ENCODE measurements at places on chromosomes 1 and 21.
A peak's percentile ranks its signal among the peaks of the same experiment; 100 is the strongest.

DNA sequence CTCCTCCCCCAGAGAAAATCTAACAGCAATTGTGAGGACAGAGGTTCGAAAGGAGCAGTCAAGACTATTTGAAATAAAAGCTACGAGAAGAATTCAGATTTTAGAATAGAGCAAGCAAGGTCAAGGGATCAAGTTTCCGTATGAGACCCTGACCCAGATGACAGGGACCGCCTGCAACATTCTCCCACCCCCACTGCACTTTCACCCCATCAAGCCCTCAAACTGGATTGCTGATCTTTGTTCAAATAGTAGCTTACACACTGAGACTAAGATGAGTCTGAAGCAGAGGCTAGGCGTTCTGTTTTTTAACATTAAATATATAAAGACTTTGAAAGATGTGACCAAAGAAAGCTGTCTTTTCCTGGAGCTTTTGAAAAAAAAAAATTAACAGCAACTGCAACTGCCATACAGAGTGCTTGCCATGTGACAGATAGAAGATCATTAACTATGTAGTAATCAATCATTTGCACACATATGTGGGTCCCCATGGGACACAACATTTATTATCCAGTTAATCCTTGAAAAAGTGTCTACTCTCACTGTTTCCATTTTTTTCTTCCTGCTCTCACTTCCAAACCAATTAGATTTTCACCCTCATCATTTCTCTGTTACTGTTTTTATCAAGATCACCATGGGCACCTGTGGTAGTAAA, 120.0 kb downstream of the GRIK1 start:
- no peak for DNase-seq

DNA sequence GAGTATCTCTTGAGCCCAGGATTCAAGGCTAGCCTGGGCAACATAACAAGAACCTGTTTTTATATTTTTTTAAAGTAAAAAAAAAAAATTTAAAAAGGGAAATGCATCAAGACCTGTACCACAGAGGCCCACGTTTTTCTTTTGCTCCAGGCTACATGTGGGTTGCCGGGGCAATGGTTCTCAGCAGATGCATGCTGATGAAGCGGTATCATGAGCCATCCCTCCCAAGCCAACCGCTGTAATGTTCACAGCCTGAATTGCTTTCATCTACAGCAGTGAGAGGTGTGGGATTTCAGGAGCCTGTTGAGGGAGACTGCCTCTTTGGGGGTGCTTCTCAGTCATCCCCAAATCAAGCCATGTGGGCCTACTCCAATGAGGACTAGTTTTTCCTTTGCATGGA, 60.5 kb downstream of the CD58 start:
- DNase-seq = no peak

GRCh38 chr21:40638466-40639251, 208.3 kb downstream of the DSCAM start:
- DNase-seq = no peak

DNA sequence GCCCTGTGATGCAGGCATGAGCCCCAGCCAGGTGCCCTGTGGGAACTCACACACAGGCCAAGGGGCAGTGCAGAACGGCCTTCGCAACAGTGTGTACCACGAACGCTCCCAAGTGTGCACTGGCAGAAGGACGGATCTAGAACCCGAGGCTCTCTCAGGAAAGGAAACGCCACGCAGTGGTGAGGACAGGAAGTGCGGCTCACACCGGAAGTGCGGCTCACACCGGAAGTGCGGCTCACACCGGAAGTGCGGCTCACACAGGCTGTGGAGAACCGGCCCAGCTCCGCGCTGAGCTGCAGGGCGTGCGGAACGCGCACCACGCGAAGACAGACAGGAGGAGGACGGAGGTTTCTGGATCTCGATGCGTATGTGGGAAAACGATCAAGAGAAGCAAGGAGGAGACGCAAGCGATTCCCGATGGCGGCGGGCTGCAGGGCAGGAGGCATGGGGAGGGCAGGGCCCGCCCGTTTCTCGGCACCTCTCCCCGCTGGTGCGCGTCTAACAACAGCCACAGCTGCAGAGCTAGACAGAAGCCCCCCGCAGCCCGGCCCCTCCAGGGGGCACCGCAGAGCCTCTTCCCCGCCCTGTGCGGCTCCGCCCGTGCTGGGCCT, 35.9 kb upstream of the TMEM52 start:
- no peak for DNase-seq

GRCh38 chr1:70504821-70505193, 93.7 kb downstream of the CTH start:
- DNase-seq = no peak

GRCh38 chr1:18931730-18932129, 24.7 kb downstream of the IFFO2 start:
- DNase-seq = no peak

- DNase-seq = no peak
Observed at GRCh38 chr1:211557894-211558625, 20.9 kb downstream of the SLC30A1 start.

DNA sequence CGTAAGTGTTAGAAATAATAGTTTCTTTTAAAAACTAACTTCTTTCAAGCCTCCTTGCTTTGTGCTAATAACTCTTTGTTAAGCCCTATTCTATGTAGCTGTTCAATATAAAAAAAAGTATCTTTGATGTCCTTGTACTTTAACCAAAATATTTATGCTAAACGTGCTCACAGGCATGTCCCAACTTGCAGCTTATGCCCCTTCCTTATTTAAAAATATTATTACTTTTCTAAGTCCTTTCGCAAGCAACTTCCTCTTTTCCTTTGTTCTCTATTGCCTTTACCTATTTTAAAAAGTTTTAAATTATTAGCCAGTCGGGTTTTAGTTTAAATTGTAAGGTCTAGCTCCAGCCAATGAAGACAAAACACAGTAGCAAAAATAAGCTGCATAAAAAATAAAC, 43.4 kb upstream of the NBPF3 start:
- no peak for DNase-seq

DNA sequence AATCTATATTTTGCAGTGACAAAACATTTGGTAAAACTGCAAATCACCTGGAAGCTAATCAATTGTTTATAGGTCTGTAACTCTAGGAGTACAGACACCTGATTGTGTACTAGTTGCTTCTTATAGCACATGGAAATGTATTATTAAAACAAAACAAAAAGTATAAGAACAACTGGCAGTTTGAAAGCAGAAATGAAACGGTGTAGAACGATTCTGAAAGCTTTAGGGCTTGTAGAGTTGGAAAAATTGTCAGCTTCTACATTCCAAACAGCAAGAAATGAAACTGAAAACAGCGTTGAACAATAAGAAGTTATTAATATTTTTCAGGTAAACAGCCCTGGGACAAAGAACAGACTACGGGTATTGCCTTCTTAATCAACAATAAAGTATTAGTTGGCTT, 273.3 kb downstream of the OLFM3 start:
- no peak for DNase-seq

GRCh38 chr1:184656221-184656620, 98.4 kb downstream of the EDEM3 start:
- DNase-seq = peak; percentile 9

GRCh38 chr1:43235451-43236121, 34.2 kb upstream of the TMEM125 start:
- no peak for DNase-seq

DNA sequence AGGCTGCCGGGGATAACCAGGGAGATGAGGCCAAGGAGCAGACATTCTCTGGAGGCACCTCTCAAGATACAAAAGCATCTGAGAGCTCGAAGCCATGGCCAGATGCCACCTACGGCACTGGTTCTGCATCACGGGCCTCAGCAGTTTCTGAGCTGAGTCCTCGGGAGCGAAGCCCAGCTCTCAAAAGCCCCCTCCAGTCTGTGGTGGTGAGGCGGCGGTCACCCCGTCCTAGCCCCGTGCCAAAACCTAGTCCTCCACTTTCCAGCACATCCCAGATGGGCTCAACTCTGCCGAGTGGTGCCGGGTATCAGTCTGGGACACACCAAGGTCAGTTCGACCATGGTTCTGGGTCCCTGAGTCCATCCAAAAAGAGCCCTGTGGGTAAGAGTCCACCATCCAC, 19.4 kb upstream of the SH3D21 start:
- DNase-seq = no peak

GRCh38 chr1:109341944-109342930, 35.4 kb upstream of the MYBPHL start:
- no peak for DNase-seq

DNA sequence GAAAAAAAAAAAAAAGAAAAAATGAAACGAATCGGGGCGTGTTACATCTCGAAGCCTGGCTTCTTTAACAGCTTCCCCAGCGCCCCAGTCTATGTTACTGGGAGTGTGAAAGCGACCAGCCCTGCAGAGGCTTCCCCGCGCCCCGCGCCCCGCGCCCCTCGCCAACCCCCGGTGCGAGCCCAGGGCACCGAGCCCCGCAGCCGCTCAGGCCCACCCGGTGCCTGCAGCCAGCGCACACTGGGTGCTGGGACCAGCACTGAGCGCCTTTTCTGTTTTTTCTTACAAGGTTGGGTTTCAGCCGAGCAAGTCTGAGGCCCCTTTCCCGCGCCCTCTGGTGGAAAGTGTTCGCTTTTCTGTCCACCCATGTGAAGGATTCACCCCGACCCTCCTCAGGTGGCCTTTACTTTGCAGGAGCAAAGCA, 42.1 kb upstream of the ZNF496 start:
- no peak for DNase-seq

DNA sequence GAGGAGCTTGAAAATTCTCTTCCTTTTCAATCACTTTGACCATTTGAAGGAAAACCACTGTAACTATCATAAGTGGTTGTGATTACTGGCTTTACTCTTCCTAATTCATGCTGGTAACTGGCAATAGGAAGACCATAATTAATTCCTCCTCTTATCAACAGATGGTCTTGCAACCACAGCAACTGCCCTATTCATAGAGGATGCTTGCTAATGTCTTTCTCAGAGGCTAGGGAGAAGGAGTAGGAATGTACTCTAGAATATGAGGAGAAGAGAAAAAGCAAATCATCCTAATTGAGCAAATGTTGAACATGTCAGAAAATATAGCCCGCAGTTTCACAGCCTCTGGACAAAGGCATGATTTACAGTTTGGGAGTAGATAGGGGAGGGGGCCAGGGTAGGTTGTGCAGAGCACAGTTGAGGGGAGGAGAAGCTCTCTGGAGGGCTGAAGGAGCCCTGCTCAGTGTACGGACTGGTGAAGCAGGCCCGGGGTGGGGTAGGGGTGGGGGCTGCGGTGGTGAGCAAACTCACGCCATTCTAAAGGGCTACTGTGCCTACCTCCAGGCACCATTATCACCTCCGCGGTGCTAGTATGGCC, 192.9 kb downstream of the PCP4 start:
- no peak for DNase-seq

DNA sequence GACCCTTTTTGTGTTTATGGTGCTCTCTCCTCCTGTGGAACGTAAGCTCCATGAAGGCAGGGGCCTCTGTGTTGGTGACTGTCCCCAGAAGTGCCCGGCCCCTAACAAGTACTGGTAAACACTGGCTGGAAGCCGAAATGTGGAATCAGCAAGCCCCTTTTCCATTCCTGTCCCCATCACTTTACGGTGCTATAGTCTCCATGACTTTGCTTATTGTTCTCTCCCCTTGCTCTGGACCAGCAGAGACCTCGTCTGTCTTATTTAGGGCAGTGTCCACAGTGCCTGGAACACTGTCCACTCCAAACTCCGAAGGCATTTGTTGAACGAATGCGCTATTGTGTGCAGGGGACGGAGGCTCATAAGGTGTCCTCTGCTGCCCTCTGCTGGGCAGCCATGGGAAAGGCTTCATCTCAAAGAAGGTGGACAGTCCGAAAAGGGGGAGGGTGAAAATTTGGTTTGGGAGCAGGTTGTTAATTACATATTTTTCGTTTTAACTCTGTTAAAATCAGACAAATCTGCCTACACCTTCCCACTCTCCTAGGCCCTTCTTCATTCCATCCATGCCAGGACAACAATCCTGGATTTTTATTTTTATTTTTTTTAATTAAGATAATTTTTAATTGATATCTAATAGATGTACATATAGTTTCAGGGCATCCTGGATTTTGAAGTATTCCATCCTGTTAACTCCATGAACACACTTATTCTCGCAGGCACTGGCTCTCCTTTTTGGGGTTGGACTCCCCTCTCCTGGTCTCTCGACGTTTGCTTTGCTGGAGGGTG, 115.6 kb downstream of the PGBD5 start:
- peak; percentile 53 for DNase-seq

DNA sequence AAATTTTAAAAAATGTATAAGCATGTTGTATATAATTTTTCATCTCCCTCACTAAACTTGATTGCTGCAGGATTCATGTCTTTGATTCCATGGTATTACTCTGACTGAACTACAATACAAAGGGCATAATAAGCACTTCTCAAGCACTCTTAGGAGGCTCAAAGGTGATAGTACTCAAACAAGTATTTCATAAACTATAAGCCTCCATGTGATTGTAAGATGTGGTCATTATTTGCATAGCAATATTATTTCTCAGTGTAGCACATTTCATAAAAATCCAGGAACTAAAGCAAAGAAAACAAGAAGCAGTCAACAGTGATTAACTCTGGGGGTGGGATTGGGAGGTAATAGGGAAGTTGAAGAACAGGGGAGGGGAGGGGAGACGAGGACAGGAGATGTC, 106.2 kb upstream of the DPT start:
- no peak for DNase-seq

DNA sequence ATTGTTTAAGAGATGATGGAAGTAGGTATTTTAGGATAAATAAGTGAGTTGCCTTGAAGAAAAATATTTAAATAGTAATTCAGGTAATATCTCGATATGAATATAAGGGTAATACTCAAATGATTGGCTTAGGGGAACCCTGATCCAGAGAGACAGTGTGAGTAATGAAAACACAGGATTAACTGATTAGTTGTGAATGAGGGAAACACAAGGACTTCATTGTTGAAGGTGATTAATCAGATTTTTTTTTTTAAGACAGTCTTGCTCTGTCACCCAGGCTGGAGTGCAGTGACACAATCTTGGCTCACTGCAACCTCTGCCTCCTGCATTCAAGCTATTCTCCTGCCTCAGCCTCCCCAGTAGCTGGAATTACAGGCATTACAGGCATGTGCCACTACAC, 12.7 kb downstream of the SLC25A33 start:
- DNase-seq = no peak

GRCh38 chr1:28591708-28592320, at the start of gene RAB42:
RAB42 (plus strand) TSS chr1:28592265; CDS start chr1:28592512, 247 bp downstream.
- DNase-seq = no peak

All from astrocyte of the cerebellum (primary cell).